ENCODE measurements at places on chromosomes 16 and 17.

DNA sequence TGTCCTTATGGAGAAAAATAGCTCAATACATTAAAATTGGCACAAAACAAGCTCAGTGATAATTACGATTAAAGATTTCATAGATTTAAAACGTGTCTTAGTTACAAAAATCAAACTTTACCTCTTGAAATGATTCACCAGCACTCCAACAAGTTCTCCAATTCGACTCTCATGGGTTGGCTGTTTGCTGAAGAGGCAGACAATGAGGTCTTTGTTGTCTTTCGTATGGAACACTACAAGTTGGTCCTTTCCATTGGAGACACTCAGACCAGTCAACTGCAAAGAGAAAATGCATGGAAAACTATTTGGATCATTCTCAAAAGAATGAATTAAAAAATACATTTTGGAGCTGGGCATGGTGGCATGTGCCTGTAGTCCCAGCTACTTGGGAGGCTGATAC, 118.2 kb downstream of the CDK5R1 start:
- no peak for DNase-seq

DNA sequence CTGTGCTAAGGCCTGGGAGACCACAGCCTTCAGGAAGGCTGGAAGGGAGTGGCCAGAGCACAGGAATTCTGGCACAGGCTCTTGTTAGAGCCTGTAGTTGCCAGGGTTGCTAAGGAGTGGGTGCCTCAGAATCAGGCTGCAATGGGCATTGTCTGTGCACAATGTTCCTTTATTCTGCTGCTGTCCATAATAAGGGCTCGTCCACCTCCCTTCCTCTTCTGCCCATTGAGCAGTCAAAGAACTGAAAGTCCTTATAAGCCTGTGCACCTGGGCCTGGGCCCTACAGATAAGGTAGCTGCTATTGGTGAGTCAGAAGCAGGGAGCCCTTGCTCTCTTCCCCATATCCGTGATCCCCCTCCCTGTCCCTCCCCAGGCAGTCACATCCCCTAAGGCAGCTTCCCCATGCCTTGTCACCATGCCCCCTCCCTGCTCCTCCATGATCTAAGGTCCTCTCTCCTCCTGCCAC, 5.4 kb upstream of the CNGB1 start:
- peak; percentile 79 for DNase-seq

DNA sequence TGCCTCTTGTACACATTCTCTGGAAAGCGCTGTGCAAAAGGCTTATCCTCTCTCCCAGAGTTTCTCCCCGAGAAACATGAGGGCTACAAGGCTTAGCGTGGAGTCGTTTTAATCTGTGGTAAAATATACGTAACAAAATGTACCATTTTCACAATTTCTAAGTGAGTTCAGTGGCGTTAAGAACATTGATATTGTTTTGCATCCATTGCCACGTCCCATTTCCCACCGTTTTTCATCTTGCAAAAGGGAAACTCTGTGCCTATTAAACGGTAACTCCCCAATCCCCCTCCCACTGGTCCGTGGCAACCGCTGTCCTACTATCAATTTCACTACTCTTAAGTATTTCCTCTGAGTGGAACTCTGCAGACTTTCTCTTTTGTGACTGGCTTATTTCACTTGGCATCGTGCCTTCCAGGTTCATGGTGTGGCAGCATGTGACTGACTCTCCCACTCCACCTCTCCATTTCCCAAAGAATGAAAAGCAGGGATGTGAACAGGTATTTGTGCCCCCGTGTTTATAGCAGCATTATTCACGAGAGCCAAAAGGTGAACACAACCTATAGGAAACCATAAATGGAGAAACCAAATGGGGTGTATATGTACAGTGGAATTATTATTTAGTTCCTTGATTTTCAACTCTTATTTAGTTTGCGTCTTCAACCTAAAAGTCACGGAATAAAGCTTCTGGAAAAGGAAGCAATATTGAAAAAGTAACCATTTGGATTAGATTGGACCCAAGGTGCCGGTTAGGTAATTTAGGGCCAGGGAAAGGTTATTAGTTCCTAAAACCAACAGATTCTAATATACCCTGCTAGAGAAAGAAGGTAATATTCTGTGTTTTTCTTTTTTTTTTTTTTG, 1.1 kb upstream of the USP32 start:
- DNase-seq: peak; percentile 33

- DNase-seq: peak; percentile 30
These were observed 9.7 kb downstream of the CACNG1 start for GRCh38 chr17:67054011-67054591.

DNA sequence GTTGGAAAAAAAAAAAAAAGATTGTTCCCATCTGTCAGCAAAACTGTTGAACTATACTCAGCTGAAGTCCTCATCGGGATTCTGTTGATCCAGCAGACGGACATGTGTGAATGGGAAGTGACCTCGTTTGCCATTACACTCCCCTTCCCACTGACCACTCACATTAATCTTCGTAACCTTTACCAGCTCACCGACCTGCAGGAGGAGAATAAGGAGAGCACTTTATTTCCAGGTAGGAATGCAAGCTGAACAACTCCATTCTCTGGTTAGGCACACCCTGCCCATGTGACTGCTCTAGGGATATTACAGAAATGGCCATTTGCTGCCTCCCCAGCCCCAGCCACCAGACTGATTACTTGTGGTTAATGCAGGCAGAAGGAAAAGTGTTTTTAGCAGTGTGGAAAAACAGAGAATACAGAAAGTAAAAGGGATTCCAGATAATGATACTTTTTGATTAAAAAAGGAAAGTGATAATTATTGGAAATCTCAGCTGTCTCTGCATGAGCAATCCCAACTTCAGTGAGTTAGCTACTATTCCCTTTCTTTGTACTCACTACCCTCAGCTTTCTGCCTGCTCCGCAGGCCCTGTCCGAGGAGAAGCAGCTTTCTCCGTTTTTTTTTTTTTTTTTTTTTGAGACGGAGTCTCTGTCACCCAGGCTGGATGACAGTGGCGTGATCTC, 23.6 kb upstream of the YWHAE start:
- no peak for DNase-seq

DNA sequence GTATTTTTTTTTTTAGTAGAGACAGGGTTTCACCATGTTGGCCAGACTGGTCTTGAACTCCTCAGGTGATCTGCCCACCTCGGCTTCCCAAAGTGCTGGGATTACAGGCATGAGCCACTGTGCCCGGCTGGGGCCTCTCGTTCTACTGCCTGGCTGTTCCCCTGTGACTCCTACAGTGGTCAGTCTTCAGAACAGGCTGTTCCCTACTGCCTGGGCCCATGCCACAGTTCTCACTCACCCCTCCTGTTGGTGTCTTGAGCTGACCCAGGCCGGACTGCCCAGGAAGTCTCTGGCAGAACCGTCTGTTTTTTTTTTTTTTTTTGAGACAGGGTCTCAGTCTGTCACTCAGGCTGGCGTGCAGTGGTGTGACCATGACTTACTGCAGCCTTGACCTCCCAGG, 3.3 kb downstream of the CDK3 start:
- DNase-seq: no peak

DNA sequence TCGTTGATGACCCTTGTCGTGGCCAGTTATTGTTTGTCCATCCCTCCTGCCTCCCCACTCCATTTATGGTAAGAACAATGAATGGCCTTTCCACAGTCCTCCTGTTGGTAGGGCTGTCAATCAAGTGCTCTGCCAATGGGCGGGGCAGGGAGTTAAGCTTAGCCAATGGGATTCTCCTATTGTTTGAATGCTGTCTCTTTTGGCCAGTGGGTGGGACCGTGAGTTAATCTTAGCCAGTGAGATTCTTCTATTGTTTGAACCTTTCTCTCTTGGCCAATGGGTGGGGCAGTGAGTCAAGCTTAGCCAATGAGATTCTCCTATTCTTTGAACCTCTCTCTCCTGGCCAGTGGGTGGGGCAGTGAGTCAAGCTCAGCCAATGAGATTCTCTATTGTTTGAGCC, 85.4 kb downstream of the IRX3 start:
- DNase-seq: no peak

DNA sequence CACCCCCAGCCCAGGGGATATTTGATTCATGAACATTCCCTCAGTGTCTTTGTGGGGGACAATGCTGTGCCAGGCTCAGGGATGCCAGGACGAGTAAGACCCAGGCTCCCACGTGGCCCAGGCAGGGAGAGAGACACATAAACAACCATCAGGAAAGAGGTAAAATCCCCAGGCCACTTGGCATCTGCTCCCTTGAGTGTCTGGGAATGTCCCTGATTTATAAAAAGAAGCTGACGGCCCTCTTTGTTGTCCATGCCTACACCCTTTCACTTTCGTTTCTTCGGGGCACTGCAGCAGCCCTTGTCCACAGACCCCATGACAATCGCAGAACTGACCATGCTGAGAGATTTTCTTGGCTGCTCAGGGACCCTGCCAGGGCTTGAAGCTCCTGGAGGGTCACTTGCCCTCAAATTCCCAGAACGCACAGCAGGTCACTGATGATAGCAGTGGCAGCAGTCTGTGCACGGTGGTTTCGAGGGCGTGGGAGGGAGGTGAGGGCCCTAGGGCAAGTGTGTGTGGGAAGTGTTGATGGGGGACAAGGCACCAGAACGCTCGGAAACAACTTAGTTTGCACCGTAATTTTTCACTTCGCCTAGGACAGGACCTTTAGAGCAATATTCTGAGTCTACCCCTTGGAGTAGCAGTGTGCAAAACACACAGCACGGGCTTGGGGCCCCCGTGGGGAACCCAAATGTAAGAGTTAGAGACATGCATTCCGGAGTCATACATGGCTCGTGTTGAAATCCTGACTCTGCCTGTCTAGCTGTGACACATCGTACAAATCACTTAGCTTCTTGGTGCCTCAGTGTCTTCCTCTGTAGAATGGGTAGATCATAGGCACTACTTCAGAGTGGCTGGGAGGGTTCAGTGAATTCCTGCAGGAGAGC, 4.7 kb downstream of the NOD2 start:
- no peak for DNase-seq

DNA sequence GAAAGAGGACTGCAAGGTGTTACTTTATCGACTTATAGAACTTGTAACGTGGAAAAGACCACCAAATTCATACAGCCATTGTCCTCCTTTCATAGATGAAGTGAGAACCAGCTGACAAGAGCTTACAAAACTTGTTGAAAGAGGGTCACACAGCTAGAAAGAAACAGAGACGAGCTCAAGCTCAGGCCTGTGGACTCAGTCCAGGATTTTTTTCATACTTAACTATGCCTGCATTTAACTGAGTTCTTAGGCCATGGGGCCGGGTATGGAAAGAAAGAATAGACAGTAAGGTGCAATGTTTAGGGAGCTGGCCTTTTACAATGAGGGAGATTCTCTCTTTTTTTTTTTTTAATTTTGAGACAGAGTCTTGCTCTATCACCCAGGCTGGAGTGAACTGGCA, 106.1 kb downstream of the ADAMTS18 start:
- DNase-seq: no peak

GRCh38 chr16:69448470-69449193, 24.2 kb downstream of the CYB5B start:
- no peak for DNase-seq

DNA sequence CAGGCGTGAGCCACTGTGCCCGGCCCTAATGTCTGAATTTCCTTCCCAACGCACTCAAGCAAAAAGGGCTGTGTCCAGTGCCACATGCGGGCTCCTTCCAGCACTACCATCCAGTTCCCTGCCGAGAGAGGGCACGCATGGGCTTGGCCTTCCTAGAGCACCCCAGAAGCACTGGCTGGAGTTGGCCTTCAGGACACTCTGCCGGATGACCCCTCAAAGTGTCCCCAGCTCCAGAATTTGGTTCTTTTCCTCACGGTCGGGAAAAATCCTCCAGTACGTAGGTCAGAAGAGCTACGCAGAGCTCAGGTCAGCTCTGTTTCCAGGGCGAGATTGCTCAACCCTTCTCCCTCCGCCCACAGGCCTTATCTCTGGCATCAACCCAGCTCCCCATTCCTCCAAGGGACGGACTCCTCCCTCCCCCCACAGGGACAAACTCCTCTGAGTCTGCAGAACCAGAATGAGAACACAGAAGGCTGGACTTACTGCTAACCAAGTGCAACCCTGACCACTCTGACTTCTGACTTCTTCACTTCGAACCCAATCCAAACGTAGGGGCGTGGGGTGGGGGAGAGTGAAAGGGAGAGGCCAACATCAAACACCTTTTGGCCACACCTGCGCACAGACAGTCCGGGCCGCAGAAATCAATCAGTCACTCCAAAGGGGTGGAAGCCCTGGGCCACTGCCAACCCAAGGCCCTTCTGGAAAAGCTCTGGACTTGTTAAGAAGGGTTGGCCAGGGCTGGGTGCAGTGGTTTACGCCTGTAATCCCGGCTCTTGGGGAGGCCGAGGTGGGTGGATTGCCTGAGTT, 3.6 kb downstream of the CDC42EP4 start:
- DNase-seq: peak; percentile 96

GRCh38 chr16:90020838-90021382, 1.7 kb upstream of the DBNDD1 start:
- DNase-seq: no peak

DNA sequence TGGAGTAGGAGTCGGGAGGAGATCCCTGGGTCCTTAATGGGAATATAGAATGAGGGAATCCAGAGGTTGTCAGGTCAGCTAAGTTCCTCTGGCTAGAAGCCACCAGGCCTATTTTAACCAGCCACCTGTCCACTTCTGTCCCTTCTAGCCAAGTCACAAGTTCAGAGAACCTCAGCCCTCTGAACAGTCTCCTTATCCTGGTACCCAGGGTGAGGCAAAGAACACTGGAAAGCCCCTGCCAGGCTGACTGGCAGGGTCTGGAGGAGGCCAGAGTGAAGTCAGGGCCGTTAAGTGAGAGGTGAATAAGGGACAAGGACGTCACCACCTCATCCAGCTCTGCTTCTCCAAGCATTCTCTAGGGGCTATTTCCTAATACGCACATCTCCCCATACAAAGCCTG, 2.7 kb downstream of the CTDNEP1 start:
- no peak for DNase-seq

DNA sequence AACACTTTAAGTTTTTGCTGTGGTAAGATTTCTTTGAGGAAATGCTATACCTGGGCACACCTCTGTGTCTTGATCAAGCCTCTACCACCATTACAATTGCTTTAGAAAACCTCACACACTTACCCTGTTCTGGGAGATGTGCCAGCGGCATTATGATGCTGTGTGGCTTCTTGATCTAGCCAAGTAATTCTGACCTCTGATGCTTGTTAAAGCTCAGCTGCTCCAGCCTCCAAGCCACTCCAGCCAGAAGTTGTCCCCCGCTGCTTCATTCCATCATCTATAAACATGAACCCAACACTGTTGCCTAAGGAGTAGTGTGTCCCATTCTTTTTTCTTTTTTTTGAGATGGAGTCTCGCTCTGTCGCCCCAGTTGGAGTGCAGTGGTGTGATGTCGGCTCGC, 60.1 kb downstream of the CYLD start:
- DNase-seq: no peak
